Right hindlimb (tissue), 1 donor: ENCODE measurements at places on chromosomes 12 and 14.

DNA sequence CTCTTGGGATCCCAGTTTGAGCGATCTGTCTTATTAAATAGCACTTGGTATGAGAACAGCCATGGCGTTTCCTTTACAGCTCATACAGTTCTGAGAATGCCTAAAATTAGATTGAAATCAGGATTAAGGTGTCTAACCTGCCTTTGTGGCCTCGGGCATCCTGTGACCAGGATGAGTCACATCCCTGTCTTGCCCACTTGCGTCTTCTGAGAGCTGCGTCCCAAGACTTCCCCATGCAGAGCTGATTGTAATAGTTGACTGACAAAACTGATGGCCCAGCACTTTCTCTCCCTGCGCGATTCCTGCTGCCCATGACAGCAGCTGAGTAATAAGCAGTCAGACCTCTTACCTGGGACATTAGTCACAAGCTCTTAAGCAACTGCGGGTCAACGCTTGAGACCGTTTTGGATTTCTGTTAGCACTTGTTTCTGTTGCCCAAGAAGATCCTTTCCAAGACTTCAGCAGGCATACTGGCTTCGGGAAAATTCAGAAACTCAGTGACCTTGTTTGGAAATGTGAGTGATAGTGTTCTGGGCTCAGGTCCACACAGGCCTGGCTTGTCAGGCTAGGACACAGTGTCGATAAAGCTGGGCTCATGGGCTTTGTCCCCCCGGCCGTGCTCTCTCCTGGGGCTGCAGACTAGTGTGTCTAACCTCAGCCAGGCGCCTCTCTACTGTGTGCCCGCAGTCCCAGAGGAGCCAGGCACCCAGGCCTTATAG lies 169.9 kb upstream of the HIF1A start:
- no peak for DNase-seq

- DNase-seq, result no peak
Observed at GRCh38 chr12:43501703-43502102, 50.3 kb downstream of the ADAMTS20 start.

GRCh38 chr12:120936197-120936596 lies 32.0 kb upstream of the SPPL3 start:
- DNase-seq, result no peak

DNA sequence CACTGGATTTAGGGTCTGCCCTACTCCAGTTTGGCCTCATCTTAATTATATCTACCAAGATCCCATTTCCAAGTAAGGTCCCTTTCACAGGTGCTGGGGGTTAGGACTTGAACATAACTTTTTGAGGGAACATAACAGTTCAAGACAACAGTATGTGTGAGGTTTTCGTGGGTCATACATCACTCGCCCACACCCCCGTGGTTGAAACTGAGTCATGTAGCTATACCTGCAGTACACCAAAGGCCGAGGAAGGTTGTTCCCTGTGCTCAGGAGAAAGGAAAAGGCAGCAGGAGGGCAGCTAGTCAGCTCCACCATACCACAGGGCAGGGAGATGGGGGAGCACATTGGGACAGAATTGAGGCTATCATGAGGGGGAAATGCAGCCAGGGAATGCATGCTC lies 167.0 kb downstream of the PPM1H start:
- no peak for DNase-seq

DNA sequence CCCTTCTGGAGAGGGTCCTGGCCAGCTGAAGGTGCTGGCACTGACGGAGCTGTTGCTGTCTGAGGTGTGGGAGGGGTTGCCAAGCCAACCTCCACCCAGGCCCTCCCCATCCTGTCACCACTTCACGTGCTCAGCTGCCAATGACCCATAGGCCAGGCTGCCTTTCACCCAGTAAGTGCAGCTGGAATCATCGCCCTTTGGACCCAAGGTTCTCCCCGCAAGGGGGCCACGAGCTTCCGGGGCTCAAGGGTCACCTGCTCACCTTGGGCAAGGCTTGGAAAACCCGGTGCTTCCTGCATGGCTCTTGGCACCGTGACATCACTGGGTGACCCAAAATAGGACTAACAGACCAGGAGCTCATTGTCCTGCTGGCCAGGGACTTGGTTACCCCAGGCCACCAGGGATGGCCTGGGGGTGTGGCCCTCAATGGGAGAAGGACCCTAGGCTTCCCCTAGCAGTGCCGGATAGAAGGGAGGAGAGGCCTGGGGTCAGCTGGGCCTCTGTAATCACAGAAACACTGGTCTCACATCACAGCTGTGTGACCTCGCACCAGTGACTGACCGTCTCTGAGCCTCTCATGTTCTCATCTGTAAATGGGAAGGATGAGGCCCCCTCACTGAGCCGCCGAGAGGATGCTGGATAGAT lies 51.3 kb downstream of the CCDC85C start:
- no peak for DNase-seq

DNA sequence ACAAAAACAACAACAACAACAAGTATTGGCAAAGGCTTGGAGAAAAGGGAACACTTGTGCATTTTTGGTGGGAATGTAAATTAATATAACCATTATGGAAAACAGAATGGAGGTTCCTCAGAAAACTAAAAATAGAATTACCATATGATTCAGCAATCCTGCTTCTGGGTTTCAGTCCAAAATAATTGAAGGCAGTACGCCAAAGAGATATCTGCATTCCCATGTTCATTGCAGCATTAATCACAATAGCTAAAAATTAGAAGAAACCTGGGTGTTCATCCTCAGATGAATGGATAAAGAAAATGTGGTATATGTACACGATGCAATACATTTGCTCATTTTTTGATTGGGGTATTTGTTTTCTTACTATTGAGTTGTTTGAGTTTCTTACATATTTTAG lies 813.0 kb downstream of the NRXN3 start:
- no peak for DNase-seq

- no peak for DNase-seq
Observed at GRCh38 chr14:77406718-77407117, 16.6 kb downstream of the NOXRED1 start.

GRCh38 chr14:103562179-103562428 lies 353 bp downstream of the BAG5 start:
- peak; percentile 71 for DNase-seq

DNA sequence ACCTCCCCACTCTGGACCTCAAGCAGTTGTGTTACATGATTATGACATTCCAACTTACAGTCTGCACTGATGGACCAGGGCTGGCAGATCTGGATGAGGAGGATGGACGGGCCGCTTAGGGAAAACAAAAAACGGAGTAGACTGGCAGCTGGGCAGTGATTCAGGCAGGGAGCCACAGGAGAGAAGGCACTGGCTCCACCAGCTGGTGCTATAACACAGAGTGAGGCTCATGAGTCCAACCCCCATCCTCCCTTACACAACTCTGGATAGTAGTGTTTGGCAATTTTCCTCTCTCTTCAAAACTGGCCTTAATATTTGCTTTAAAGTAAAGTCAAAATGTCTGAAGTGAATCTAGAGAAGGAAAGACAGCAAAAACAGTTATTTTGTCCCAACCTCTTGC lies 9.7 kb upstream of the RIC8B start:
- no peak for DNase-seq

GRCh38 chr12:74446466-74446865 lies 91.2 kb upstream of the ATXN7L3B start:
- DNase-seq, result no peak

- no peak for DNase-seq
Observed at GRCh38 chr12:79959484-79959883, 24.6 kb upstream of the PPP1R12A start.

DNA sequence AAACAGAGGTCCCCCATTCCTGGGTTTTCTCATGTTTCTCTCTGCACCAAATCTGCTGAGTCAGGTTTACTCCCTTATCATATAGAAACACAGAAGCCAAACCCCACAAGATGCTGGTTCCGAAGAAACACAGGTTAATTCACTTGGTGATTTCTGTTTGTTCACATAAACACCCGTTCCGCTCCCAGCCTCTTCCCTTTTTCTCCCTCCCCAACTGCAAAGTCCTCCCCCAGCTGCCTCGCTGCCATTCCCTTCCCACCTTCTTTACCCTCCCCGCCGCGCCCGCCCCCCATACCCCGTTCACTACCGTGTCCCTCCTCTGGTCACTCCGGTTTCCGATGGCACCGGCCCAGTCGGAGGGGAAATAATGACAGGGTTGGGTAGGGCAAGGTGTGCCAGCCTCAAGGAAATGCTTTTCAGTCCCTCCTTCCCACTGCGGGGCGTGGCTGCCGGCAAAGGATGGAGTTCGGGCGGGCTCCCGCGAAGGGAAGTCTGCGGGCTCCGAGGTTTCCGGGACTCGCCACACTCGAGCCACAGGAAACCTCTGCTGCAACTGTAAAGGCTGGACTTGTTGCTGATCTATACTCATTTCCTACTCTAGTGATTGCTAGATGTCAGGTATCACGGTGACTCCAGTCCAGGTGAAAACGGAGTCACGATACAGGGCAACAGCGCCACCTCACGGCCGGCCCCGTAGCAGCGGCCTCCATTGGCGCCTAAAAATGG lies at the start of gene STYK1:
Gene STYK1 (minus strand): TSS at position 394 of the 726 bp plus-strand sequence. CDS start 39,434 bp downstream, outside the sequence.
- peak; percentile 41 for DNase-seq

- no peak for DNase-seq
Observed at GRCh38 chr12:53461059-53461458, 9.2 kb downstream of the PCBP2 start.

DNA sequence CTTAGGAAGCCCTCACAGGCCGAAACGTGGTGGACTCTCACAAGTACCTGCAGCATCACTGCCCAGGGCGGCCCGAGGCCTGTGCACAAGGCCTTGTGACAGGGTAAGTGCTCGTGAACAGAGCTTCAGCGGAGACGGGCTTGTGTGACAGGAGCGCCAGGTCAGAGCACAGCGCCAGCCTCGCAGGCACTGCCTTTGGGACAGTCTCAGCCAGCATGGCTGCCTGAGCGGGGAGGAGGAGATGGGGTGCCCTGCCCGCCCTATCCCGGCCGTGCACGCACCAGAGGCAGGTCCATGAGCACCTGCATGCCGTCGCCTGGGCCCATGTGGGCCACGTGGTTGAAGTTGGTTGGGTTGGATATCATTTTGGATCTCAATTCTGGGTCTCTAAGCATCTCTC lies 16.9 kb downstream of the AMN start:
- no peak for DNase-seq

DNA sequence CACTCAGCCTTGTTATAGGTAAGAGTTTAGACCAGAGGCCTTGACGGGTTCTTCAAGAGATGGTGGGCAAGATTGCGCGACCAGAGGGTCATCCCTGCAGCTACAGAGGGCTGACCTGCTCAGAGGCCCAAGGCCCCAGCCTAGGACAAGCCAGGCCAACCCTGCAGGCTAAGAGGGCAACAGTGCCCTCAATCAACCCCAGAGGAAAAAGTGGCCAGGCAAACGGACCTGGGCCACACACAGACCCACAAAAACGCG lies 1.3 kb downstream of the SSH1 start:
- DNase-seq, result no peak

DNA sequence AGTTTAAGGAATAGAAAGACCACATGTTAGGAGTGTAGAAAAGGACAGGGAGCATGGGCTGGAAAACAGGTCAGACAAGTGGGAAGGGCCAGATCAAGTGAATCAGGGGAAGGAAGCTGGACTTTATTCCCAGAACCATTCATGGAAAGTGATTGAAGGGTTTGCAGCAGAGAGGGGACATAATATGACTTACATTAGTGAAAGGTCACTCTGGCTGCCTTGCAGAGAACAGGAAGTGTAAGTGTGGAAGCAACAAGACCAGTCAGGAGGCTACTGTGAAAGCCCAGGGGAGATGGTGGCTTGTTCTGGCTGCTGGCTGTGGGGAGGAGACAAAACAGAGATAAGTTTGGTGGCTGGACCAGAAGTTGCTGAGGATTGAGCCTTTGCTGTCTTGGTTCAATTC lies 69.1 kb downstream of the VCPKMT start:
- DNase-seq, result peak; percentile 59

GRCh38 chr12:120684523-120684932 lies 2.4 kb upstream of the MLEC start:
- no peak for DNase-seq

GRCh38 chr12:123854232-123854631 lies 92.1 kb downstream of the DNAH10 start:
- no peak for DNase-seq

DNA sequence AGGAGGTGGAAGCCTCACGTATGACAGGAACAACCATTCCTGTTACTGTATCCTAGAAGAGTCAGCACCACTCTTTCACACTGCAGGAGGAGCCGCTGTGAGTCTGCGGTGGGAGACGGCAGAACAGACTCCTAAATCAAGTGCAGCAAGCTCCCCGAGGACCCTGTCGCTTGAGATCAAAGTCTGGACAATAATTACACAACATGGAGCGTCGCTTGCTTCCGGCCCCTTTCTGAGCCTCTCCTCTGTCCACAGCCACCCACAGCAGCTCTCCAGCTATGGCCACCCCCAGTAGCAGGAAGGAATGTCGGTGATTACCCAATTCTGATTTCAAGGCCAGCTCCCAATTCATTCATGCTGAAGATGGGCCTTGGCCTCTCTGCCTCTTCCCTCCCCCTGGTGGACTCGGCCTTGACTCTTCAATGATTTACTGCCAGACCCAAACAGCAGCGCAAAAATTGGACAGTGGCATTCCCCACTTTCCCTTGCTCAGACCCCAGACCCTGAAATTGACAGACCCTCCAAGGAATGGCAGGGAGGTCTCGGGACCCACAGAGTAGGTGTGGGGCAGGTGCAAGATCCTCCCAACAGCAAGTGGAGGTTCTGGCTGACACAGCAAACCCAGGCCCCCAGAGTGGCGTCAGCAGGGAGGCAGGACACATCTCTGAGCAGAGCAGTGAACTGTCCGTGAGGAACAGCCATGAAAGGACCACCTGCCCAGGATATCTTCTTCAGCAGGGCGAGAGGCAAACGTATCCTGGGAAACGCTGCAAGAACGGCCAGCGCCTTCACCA lies 272.7 kb upstream of the DIO3 start:
- no peak for DNase-seq

GRCh38 chr14:72892879-72893635 lies 844 bp downstream of the DPF3 start:
- peak; percentile 27 for DNase-seq

GRCh38 chr14:36514278-36515104 lies 5.5 kb downstream of the NKX2-1 start:
- DNase-seq, result no peak

DNA sequence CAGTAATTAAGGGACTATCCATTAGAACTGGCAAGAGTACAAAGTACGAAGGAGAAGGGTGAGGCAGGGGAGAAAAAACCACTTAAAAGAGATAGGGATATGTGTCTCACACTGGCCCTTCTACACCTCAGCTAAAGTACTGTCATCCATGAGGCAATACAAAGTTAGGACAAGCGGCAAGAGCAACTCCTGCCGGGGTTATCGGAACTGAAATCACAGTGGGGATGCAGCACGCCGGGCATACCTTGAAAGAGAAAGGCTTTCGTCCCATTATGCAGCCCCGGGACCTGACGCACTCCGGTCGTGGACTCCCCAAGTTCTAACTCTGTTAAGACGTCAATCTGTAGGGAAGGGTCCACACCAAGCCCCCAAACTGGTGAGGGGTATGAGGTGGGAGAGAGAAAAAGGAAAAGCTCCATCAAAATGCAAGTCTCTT lies 1.1 kb downstream of the NELL2 start:
- peak; percentile 17 for DNase-seq

DNA sequence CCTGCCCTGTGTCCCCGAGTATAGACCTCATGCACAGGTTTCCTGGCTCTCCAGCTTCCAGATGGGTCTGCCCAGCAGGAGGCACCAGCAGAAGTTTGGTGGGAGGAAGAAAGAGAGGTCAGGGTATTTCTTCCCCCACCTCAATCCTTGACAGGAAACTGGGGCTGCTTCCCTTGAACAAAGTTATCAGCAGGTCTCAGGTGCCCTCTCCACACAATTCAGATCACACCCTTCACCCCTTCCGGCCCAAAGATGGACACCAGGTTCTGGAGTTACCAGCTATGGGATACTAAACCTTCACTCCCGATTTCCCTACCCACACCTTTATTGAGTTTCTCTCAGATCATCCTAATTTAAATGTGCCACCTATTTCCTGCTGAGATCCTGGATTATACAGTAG lies 1.2 kb downstream of the SART3 start:
- DNase-seq, result no peak

GRCh38 chr14:34344318-34344717 lies 117.7 kb downstream of the SPTSSA start:
- DNase-seq, result no peak
